ENCODE measurements at places on chromosomes 5 and 9. TPM values are rescaled to one million over a fixed set of nuclear protein-coding genes. Genes with fewer than 3 reads are reported as not detected.

FGFR4 gene
- 0.37 TPM for total RNA-seq

CDX1 gene
- not detected for total RNA-seq

ADRA1B gene
- total RNA-seq = 0.67 TPM

SLC45A2 gene
- total RNA-seq = under 0.01 TPM

DDX4 gene
- not detected for total RNA-seq

LECT2 gene
- total RNA-seq = not detected

CMYA5 gene
- total RNA-seq = 0.61 TPM

TLE1 gene
- 21.7 TPM for total RNA-seq

CDH6 gene
- total RNA-seq = not detected

INSL4 gene
- not detected for total RNA-seq

CYLC2 gene
- total RNA-seq = not detected

PLPPR1 gene
- total RNA-seq = 0.33 TPM

FGF18 gene
- total RNA-seq = 0.16 TPM

NIPAL4 gene
- total RNA-seq = 2.4 TPM

ELP1 gene
- total RNA-seq = 27.1 TPM

ANKRD18B gene
- 5.9 TPM for total RNA-seq

MED10 gene
- 17.0 TPM for total RNA-seq

ZFP62 gene
- total RNA-seq = 13.8 TPM

SOWAHA gene
- total RNA-seq = not detected

ARL10 gene
- total RNA-seq = 10.7 TPM

TLX3 gene
- not detected for total RNA-seq

IL17B gene
- total RNA-seq = 0.50 TPM

NOL8 gene
- total RNA-seq = 21.8 TPM

TAS2R1 gene
- not detected for total RNA-seq

NR2F1 gene
- 3.5 TPM for total RNA-seq

EGFLAM gene
- 26.0 TPM for total RNA-seq

SUSD1 gene
- 1.3 TPM for total RNA-seq

ADAMTS13 gene
- 2.0 TPM for total RNA-seq

XRCC4 gene
- total RNA-seq = 8.3 TPM

ALG2 gene
- total RNA-seq = 56.5 TPM

GOLGA1 gene
- 11.5 TPM for total RNA-seq

CNTNAP3B gene
- 38.0 TPM for total RNA-seq

PCDHGB1 gene
- 1.0 TPM for total RNA-seq

GABRA6 gene
- not detected for total RNA-seq

PTGDS gene
- total RNA-seq = 2.2 TPM

PCDHA6 gene
- total RNA-seq = 0.53 TPM

AGXT2 gene
- not detected for total RNA-seq

KCNV2 gene
- not detected for total RNA-seq

ANXA1 gene
- 461 TPM for total RNA-seq

PRUNE2 gene
- 9.2 TPM for total RNA-seq

CKMT2 gene
- total RNA-seq = 0.33 TPM

PLAC8L1 gene
- total RNA-seq = not detected

MEIKIN gene
- not detected for total RNA-seq

SUSD3 gene
- not detected for total RNA-seq

ARSI gene
- total RNA-seq = 38.8 TPM

CCDC112 gene
- 4.3 TPM for total RNA-seq

SLC46A2 gene
- not detected for total RNA-seq

C5orf52 gene
- total RNA-seq = not detected

TAL2 gene
- total RNA-seq = not detected

SELENOP gene
- 6.0 TPM for total RNA-seq

ADAMTS6 gene
- 63.7 TPM for total RNA-seq

EIF4EBP3 gene
- 1.8 TPM for total RNA-seq

MLANA gene
- not detected for total RNA-seq

DOCK8 gene
- 4.0 TPM for total RNA-seq

Data from mammary epithelial cell (primary cell).